NCI-H2081 (cell line): ENCODE measurements at places on chromosomes 11 and 22.

GRCh38 chr11:58762284-58763119, 30.8 kb upstream of the GLYAT start:
- no peak for DNase-seq

DNA sequence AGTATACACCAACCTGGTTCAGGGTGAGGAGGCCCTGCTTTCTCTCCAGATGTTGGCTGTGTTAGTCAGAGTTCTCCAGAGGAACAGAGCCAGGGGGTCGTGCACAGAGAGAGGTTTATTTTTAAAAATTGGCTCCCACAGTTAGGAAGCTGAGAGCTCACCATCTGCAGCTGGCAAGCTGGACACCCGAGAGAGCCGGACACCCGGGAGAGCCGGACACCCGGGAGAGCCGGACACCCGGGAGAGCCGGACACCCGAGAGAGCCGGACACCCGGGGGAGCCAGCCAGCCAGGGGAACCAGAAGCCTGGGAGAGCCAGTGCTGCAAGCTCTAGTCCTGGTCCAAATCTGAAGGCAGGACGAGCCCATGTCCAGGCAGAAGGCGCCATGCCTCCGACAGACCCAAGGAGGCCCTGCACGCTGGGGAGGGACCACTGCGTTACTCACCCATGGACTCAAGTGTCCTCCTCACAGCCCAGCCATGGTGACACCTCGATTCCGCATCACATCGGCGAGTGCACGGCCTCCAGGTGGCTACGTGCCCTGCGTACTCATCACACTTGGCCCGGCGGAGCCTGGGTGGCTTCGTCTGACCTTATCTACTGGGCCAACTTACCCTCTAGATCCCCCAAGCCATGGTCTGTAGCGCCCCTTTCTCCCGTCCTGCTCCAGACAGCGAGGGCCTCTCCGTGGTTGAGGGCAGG, 99.0 kb downstream of the BRD1 start:
- DNase-seq = no peak

- DNase-seq = no peak
Measured at GRCh38 chr11:45864041-45864440, 16.8 kb downstream of the CRY2 start.

- no peak for DNase-seq
Measured at GRCh38 chr11:74195828-74196227, 24.7 kb downstream of the PPME1 start.

GRCh38 chr22:36330655-36331305, 57.0 kb downstream of the MYH9 start:
- no peak for DNase-seq

DNA sequence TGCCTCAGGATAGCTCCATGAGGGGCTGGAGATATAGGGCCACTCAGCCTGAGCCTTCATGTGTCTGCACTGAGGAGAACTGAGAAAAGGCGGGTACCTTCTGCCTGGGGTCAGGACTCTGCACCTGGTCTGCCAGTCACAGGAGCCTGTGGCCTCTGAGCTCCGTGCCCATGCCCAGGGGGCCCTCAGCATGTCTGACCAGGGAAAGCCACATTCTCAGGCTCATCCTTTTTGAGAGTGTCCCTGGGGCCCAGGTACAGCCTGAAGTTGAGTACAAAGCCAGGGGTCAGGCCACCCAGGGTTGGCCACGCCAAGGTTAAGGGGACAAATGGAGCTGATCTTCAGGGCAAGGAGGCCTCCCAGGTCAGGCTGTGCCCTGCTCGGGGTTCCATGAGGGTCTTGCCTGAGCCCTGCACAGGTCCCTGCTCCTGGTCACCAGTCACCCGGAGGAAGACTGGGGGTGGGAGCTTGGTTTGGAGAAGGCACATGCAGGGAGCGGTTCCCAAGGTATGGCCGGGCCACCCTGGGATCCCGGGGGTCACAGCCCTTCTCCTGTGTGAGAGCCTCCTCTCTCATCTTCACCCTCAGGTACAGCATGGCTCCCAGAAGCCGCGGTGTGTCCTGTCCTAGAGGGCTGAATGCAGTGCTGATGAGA, 6.0 kb downstream of the DENND6B start:
- no peak for DNase-seq

DNA sequence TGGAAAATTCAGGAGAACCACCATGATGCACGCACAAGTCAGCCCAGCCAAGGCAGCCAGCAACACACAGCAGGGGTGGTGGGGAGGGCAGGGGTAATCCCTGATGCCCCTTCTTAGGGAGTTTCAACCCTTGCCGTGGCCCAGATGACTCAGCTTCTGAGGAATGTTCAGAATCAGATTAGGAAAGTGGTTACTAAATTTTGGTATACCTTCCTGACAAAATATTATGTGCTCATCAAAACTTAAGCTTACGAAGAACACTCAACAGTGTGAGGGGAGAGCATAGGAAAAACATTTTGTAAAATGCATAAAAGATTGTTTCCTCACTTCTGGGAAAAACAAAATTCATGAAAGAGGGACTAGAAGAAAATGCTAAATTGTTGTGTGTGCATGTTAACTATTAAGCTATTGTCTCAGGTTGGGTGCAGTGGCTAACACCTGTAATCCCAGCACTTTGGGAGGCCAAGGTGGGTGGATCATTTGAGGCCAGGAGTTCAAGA, 32.1 kb downstream of the SERPIND1 start:
- no peak for DNase-seq

DNA sequence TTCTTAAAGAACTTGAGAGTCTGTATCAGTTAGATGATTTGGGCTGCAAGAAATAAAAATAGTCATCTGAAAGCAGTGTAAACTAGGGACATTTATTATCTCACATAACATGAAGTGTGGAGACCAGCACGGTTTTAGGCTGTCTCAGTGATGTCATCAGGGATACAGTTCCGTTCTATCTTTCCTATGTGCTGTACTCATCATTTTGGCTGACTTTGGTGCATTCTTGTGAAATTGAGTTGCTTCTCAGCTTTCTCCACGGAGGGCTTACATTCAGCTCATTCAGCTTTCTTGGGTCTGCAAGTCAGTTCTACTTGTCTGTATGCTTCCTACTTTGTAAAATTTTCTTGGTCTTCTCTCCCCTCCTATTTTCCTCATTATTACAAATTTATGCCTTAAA, 51.8 kb upstream of the LIN7C start:
- DNase-seq = no peak

DNA sequence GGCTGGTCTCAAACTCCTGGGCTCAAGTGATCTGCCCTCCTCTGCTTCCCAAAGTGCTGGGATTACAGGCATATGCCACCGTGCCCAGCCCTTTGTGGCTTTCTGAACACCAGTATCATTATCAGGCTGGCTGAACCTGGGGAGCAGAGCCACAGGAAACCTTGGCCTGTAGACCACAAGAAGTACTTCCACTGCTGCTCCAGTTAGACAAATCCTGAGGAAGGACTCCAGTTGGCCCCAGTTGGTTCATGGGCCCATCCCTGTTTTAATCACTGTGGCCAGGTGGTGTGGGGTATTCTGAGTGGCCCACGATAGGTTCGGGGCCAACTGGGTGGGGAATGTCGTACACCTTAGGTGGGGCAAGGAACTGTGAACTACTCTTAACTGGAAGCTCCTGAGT, 5.5 kb upstream of the DUSP18 start:
- no peak for DNase-seq
